ENCODE measurements at places on chromosomes 11 and 22.

GRCh38 chr11:24793479-24793878, 296.6 kb downstream of the LUZP2 start:
- no peak for DNase-seq

DNA sequence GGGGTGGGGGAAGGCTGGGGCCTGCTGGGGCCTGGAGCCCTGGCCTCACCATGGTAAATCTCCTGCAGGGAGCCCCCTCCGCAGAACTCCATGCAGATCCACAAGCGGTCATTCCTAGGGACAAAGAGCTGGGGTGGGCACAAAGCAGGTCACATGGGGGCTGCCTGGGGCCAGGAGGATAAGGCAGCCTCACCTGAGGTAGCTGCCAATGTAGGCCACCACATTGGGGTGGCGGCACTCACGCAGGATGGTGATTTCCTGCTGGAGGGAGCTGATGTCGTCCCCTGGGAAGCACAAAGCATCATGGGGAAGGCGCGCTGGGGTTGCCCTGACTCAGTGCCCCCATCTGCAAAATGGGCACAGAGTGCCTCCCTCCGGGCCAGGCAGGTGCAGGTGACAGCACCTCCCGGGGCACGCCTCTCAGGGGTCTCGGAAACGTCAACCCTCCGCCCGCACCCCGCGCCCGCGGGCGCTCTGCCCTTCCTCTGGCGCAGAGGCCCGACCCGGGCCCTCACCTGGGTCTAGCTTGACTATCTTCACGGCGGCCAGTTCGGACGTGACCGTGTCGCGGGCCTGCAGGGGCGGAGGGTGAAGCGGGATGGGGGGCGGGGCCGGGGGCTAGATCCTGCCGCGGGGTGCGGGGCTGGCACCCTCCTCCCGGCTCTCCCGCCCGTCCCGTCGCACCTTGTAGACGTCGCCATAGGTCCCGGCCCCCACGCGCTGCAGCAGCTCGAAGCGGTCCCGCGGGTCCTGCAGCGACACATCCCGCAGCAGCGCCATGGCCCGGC, 450 bp downstream of the MAP4K2 start:
- no peak for DNase-seq

- no peak for DNase-seq
Measured at GRCh38 chr22:49728570-49729271, 99.0 kb downstream of the BRD1 start.

GRCh38 chr22:42902875-42903510, 45.9 kb upstream of the ARFGAP3 start:
- no peak for DNase-seq

- no peak for DNase-seq
Measured at GRCh38 chr11:87304412-87304811, 266.7 kb downstream of the TMEM135 start.

GRCh38 chr11:70630816-70631623, 232.7 kb downstream of the CTTN start:
- DNase-seq: no peak

- DNase-seq: no peak
Measured at GRCh38 chr11:116644201-116644940, 128.4 kb downstream of the BUD13 start.
